ENCODE measurements at places on chromosomes 11 and 22.

- DNase-seq = no peak
These were observed 90.3 kb downstream of the PAX6 start for GRCh38 chr11:31720671-31721365.

DNA sequence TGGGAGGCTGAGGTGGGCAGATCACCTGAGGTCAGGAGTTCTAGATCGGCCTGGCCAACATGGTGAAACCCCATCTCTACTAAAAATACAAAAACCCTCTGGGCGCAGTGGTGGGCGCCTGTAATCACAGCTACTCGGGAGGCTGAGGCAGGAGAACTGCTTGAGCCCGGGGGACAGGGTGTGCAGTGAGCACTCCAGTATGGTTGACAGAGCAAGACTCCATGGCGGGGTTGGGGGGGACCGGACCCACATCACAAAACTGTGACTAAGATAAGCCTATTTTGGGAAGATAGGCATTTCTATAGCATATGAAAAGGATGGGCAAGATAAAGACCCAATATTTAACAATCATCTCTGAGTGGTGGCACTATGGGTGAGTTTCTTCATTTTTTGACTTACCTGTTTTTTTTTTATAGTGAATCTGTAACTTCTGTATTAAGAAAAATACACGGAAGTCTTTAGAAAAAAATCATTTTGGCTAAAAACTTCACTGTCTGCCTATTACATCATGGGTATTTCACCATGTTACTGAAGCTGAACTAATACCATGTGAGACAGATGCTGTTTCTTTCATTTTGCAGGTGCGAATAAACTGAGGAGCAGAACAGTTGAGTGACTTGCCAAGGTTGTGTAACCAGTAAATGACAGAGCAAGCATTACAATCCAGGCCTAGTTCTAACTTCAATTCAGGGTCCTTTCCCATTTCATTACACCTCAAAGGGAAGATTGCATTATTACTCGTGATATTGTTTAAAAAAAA, 2.5 kb downstream of the CELF1 start:
- no peak for DNase-seq

- no peak for DNase-seq
These were observed 689.4 kb downstream of the JRKL start for GRCh38 chr11:97079244-97079643.

DNA sequence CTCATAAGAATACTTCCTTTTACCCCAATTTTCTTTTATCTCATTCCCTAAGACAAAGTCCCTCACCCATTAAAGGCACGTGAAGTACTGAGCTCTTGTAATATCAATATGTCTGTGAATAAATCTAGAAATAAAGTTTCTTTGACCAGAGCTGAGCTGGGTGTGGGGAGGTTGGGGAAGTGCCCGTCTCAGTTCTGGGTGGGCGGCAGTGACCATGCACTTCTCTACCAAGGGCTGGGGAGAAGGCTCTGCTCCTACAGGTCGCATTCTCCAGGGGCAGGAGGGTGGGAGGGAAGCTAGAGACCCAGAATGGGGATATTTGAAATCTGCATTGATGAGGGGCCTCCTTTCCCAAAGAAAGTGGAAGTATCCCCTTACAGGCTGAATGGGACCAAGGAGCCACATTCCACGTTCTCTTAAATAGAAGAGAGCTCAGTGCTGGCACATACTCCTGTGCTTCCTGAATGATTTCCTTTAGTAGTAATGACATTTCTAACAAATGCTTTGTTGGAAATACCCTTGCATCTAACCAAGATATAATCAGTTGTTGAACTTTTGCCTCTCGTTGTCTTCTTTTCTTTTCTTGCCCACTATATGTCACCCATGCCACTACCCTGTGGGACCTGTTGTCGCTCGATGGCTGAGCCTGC, 16.1 kb downstream of the RBX1 start:
- no peak for DNase-seq

DNA sequence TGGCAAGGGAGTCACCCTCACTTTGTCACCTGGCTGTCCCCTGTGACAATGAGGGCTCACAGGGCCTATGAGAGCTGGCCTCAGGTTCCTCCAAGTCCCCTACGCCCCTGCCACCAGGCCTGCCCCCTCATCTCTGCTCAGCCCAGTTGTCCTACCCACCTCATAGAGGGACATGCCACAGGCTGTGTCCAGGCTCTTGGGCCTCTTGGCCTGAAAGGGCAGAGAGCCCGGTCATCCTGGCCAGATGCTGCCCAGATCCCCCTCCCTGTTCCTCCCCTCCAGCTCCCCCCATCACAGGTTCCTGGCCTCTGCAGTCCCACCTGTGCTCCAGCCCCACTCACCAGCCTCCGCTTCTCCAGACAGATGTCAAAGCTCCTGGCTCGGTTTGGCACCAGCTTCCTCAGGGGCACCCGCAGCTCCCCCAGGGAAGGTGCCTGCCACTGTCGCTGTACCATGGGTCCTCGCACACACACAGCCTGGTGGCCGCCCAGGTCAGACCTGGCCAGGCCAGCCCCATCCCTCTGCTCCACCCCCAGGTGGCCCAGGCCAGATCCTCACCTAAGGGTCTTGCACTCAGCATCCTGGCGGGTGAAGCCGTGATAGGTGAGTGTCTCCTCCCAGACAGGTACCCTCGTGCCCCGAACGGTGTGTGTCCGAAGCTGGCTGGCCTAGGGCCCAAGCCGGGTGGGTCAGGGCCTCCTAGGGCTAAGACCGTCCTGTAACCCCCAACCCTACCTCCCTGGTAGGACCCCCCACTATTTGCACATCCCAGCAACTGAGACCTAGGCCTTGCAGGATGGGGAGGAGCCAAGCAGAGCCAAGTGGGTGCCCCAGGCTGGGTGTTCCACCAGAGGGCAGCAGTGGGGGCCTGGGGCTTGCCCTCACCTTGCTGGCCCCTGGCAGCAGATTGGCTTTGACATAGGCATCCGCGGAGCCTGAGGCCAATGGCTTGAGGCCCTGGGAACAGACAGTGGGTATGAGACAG, 8.3 kb downstream of the NDUFV1 start:
- DNase-seq = no peak

DNA sequence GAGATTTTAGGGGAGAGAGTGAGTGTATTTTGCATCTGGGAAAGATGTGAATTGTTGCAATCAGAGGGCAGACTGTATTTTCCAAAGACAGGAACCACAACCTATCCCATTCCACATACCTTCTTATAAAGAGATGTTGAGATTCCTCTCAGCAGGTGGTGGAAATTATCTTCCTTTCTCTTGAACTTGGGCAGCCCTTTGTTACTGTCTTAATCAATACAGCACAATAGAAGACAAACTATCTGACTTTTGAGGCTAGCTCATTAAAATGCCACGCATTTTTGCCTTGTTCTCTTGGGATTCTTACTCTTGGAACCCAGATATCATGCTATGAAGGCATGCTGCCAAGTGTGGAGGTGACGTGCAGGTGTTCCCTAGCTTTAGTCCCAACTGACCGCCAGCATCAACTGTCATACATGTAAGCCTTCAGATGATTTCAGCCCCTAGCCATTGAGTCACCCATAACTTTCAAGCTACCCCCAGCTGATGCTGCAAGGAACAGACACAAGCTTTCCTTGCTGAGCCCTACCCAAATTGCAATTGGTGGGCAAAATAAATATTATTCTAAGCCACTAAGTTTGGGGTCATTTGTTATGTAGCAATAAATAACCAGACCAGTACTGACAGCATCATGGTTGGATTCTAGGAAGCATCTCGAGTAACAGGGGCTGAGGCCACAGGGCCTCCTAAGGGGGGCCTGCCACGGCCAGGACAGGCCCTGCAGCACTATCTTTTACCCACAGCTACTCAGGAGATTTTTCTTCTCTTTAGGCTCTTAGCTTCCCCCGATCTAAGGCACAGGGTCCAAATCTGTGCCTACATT, 63.0 kb downstream of the RPL27A start:
- no peak for DNase-seq

GRCh38 chr11:31150011-31150410, 219.5 kb downstream of the DCDC1 start:
- no peak for DNase-seq

GRCh38 chr11:17845431-17845881, 110.9 kb downstream of the KCNC1 start:
- no peak for DNase-seq

GRCh38 chr11:120425527-120425926, 86.0 kb upstream of the GRIK4 start:
- DNase-seq = no peak

GRCh38 chr11:123247496-123247799, 52.4 kb upstream of the CLMP start:
- DNase-seq = no peak

- no peak for DNase-seq
These were observed 58.8 kb downstream of the EHF start for GRCh38 chr11:34679681-34680080.

GRCh38 chr11:120941000-120941399, 82.9 kb upstream of the TBCEL start:
- no peak for DNase-seq

DNA sequence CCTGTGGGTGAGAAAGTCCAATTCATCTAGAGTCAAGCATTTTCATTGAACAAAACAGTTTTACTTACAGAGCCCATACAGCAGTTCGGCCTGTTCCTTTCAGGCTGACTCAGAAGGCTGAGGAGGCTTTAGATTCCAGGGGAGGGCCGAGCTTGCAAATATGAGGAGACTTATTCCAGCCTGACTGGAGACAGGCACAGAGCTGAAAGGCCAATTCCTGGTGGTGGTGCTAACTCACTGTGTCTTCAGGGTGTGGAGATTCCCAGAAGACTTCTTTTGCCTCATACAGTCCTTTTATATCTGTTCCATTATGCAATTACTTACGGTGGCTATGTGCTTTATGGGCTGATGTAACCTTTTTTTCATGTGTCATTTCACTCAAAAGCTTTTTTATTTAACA, at the start of gene OR51E2:
TSS of gene OR51E2 (minus strand) at position 269 of the 400 bp plus-strand sequence. CDS start 15,142 bp downstream, outside the sequence.
- DNase-seq = no peak

- no peak for DNase-seq
These were observed 833.5 kb downstream of the KCNA4 start for GRCh38 chr11:29183301-29183700.

All from T-helper 22 cell (primary cell).